Osteoblast (primary cell): ENCODE measurements at places on chromosomes 2 and 18.

DNA sequence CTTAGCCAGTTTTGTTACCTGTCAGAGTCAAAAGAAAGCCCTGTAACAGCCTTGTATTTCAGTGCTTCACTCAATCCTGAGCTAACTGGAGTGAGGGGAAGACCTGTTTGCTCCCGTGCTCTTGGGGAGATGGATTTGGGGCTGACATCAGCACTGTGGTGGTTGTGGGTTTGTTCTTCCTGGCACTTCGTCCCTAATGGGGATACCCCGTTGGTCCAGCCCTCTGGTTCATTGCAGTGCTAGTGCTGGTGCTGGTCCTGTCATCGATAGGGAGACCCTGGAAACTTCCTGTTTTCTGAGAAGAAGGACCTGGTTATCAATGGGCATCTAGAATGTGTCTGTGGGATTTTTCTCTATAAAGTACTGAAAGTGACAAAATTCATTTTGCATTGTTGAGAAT lies 205.4 kb downstream of the ZNF407 start:
- DNase-seq, result no peak

DNA sequence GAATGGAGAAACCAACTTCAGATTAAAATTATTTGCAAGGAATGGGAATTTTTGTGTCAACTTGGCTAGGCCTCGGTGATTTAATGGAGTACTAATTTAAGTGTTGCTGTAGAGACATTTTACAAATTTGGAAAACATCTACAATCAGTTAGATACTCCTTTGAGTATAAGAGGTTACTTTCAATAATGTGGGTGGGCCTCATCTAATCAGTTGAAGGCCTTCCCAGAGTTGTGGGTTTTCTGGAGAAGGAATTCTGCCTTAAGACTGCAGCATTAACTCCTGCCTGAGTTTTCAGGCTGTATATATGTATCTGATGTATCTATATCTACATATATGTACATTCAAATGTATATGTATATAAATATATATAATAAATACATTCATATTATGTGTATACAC lies 47.6 kb upstream of the ABCA12 start:
- DNase-seq, result no peak

- DNase-seq, result no peak
These were observed 63.4 kb downstream of the STAT1 start for GRCh38 chr2:190950566-190950991.

- peak; percentile 82 for DNase-seq
These were observed 259.7 kb downstream of the TCF4 start for GRCh38 chr18:55328301-55328700.

DNA sequence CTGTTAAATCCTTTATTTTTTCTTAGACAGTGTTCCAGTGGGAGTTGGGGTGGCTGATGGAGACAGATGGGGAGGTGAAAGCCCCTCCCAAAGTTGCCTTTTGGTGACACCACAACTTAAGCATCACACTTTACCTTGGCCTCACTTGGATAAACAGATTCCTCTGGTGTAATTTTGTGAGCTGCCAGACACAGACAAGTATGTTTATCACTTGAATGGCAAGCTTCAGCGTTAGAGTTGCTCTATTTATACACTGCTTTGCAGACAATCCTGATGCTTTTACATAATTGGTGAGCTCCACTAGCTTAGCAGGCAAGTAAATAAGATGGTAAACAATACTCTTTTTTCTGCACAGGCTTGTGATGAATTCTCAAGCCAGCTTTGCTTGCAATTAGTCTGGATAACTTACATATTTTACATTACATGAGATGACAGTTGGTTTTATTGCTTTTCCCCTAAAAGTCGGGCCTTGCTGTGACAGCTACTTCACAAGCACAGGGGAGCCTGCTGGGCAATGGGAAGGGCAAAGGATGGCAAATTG lies 226.2 kb downstream of the SLC8A1 start:
- DNase-seq, result no peak

DNA sequence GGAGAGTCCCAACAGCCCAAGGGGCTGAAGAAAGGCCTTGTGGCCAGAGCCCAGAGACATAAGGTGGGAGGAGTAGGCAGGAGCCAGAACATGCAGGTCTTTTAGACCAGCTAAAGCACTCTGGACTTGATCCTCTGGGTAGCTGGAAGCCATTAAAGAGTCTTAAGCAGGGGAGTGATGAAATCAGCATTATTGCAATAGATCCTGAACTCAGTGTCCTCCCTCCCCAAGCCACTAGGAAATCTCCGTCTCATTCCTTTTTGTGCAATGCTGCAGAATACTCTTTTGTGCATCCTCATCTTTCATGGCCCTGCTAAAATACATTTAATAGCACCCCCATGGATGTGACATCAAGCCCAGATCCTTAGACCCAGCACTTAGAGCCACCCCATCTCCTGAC lies 58.6 kb upstream of the ZCCHC2 start:
- no peak for DNase-seq

DNA sequence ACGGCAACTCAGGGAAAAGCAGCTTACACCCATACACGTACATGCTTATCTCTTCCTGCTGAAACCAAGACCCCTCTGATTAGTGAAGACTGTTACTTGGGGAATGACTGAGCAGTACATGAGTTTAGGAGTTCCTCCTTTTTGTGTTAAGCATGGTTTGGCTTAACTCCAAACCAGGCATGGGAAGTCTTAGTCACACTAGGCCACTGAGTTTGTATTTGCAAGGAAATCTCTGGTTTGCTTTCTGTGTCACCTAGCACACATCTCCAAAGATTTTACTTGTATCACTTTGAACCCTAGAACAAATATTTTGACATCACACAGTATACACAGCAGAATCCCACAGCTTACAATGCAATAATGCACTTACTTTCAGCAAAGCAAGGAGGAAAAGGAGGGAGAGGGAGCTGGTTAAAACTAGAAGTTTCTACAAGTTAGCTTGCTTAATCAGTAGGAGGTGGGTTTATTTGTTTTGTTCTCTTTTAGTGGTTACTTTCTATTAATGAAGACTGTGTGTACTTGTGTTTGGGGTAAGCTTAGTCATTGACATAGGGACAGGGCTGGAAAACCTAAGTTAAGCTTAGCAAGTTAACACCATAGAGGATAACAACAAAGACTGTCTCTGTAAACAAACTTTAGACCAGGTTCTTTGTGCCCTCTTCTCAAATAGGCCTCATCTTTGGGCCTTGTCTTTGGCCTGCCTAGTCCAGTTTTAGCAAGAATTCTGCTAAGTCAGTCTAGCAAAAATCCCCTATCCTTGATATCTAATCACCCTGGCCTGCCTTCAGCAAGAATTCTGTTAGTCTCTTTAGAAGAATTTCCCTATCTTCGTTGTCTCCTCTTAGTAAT lies 219.4 kb downstream of the MREG start:
- peak; percentile 51 for DNase-seq

GRCh38 chr18:35513181-35513936 lies 15.6 kb upstream of the INO80C start:
- DNase-seq, result peak; percentile 75

DNA sequence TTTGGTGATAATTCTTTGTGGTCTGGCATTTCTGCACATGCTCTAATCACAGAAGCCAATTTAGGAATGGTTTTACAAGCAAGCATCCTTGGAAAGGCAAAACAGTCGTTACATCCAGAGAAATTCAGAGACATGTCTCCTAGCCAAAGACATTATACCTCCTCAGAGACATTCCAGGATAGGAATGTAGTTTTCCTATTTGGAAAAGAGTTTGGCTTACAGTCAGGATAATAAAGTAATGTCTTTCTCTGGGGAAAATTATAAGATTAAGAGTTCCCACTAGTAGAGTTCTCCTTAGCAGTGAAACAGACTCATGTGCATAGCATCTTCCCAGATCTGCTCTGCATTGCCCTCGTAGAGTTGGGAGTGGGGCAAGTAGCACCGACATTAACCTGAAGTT lies 753.6 kb upstream of the TMEFF2 start:
- no peak for DNase-seq

DNA sequence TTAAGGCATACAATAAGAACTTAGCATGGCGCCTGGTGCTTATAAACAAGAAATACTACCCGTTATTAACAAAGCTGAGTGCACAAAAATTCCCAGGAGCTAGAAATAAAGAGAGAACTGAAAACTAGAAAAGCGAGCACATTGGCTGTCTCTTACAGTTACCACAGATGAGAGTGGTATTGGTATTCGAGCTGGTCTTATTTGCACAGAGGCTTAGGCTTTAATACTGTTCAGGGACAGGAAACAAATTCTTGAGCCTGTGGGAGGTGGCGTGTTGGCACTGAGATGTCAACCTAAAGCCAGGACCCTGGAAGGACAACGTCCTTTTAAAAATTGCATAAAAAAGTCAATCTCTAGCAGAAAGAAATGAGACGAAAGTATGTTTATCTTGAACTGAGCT lies 67.3 kb upstream of the IGFBP2 start:
- no peak for DNase-seq

GRCh38 chr2:192126426-192126825 lies 68.3 kb downstream of the TMEFF2 start:
- no peak for DNase-seq

DNA sequence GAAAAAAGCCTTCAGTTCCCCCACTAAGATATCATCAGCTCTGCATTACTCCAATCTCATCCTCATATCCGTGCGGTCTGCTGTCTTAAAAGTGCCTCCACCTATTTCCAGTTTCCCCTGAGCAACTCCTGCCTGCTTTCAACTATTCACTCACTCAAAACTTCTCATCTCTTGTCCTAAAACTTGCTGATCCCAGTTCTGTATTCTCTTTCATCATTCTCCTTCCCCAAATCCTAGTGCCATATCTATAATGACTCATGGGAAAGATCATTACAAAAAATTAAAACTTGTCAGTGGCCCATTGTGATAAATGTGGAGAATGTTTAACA lies 20.0 kb downstream of the ACVR1 start:
- no peak for DNase-seq

- no peak for DNase-seq
These were observed 2.5 kb upstream of the CNDP2 start for GRCh38 chr18:74493689-74494088.

DNA sequence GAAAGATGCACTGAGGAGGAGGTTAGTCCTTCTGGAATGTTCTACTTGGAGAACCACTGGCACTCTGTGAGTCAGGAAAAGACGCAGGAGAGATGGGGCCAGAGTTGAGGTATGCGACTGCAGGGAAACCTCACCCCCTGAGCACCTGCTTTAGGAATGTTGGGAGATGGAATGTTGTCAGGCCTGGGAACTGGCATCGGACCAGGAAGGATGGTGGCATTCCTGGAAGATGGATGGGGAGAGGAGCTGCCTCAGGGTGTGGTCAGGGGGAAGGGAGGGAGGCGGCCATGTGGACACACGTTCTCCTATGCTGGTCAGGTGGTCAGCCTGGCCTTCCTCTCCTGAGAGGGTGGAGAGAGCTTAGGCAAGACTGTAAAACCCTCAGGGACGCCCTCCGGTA lies 146.3 kb downstream of the CELF4 start:
- peak; percentile 77 for DNase-seq

DNA sequence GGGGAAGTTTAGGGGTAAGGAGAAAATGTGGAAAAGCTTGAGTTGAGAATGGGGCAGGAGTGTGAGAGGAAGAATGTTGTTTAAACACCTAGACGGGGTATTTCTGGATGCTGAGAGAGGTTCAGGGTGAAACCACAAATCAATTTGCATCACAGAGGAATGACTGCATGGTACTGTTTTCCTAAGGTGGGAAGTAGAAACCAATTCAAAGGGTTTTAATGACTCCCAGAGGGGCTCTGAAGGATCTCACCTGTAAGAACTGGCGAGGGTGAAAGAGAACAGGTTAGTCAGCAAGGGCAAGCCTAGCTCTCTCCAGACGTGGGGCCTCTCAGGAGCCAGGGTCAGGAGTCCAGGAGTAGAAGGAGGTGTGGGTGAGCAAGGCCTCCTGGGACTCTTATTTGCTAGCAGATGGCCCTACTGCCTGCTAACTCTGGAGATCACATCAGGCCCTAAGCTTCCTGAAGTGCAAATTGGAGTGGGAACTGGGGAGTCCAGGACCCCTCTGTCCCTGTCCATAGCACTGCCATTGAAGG lies 133.0 kb upstream of the CELF4 start:
- no peak for DNase-seq

GRCh38 chr2:157443090-157443489 lies 799 bp downstream of the CYTIP start:
- DNase-seq, result no peak

GRCh38 chr2:105775809-105776559 lies 31.3 kb downstream of the NCK2 start:
- no peak for DNase-seq

DNA sequence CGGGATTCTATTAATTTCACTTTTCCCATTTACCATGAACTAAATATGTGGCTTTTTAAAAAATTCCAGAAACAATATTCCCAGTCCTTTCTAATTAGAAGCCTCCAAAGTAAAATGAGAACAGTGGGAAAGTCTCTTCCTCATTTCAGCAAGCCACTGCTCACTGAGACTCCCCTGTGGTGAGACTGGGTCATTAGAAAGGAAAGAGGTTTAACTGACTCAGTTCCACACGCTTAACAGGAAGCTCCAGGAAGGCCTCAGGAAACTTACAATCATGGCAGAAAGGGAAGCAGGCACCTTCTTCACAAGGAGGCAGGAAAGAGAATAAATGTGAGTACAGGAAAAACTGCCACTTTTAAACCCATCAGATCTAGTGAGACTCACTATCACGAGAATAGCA lies 258.9 kb upstream of the CHAC2 start:
- no peak for DNase-seq

GRCh38 chr2:135150725-135151124 lies 98.6 kb downstream of the RAB3GAP1 start:
- DNase-seq, result no peak

DNA sequence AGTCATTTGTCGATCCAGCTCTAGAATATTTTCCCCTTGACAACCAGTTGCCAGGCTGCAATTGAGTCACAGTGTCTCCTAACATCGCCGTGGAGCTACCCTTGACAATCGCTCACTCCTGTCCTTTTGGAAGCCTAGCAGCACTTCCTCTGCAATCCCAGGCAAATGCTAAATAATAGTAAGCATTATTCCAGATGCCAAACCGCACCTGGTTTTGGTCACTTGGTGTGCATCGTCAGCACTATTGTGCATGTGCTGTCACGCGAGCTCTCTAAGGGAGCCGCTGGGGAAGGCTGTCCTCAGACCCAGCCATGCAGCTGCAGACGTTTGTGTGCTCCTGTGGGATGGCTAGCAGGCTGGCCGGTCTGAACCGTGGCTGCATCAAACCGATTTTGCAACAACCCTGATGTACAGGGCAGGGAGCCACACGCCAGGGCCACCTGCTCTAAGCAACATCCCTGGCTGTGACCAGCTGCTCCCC lies 549.5 kb upstream of the ID2 start:
- DNase-seq, result no peak

DNA sequence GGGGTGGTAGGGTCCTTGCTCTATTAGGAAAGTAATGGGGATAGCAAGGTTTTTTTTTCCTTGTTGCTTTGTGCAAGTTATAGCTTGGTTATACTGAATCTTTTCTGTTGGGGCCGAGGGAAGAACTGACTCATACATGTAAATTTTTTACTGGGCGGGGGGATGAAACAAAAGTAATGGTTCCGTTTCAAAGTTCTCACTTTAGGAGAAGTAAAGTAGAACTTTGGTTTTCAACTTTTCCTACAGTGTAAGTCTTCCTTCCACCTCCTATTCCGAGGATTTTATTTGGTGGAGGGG lies 1.1 kb downstream of the AFTPH start:
- DNase-seq, result peak; percentile 83

GRCh38 chr18:60978338-60978737 lies 354.9 kb upstream of the CDH20 start:
- no peak for DNase-seq
